Iris pigment epithelial cell (primary cell): ENCODE measurements at places on chromosomes 6 and 20.

DNA sequence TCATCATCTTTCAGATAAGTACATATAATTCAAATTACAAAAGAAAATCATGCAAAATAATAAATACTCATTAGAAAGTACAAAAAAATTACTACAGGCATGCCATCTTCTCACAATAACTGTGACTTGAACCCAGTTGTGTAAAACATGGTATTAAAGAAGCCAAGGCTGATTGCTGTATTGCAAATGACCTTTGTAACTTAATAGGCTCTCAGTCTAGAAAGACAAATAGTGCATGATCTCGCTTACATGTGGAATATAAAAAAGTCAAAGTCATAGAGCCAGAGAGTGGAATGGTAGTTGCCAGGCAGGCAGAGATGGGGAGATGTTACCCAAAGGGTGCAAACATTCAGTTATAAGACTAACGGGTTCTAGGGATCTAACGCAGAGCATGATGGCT, 626.1 kb downstream of the COL12A1 start:
- DNase-seq: no peak

GRCh38 chr6:74598462-74599393, 607.1 kb downstream of the COL12A1 start:
- peak; percentile 39 for DNase-seq

GRCh38 chr20:32780749-32781655, 18.8 kb downstream of the DNMT3B start:
- DNase-seq: no peak

- DNase-seq: no peak
Observed at GRCh38 chr20:45060294-45060693, 40.6 kb downstream of the KCNS1 start.
